ENCODE measurements at places on chromosomes 4 and X.

DNA sequence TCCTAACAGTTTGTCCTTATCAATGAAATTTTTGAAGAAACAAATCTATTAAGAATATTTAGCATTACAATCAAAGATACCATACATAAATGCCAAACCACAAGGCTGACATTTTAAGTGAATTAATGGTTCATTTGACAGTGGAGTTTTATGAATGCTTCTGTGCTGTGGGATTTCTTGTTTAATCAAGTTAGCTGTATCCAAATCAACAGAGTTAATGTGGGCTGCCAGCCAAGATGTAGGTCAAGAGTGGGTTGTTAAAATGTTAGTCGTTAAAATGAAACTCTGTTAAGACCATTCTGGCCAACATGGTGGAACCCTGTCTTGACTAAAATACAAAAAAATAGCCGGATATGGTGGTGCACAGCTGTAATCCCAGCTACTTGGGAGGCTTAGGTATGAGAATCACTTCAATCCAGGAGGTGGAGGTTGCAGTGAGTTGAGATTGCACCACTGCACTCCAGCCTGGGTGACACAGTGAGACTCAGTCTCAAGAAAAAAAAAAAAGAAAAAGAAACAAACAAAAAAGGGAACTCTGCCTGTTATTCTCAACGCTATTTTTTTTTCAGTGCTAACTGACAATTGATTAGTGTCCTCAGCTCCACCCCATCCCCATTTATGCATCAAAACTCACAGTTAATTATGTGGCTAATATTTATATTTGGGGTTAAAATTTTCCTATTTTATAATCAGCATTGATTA, 20.2 kb downstream of the GPAT3 start:
- no peak for DNase-seq
- H3K27me3 ChIP-seq, result no peaks in the 10 kb centered on the region
- no peak overlapping the region for H3K4me3 ChIP-seq
- no peaks in the 10 kb centered on the region for H3K36me3 ChIP-seq
- H3K4me1 ChIP-seq, result no peaks in the 10 kb centered on the region

DNA sequence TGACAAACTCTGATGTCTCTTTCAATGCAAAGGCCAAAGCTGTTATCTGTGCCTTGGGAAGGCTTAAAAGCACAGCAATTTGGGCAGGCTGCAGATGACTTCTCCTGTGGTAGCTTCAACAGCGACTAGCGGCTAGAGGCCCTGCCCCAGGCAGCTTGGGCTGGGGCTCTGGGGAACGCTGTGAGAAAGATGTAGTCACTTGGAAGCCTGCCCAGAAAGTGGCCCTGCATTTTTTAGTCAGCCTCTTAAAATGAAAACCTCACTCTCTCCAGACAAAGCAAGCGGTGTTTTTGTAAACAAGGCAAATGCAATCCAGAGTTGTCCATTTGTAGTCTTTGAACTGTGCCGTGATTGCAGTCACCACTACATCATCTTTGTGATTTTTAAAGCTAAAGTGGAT, 27.5 kb downstream of the PCYT1B start:
- H3K36me3 ChIP-seq, result no peaks in the 10 kb centered on the region
- no peak overlapping the region for H3K4me3 ChIP-seq
- no peaks in the 10 kb centered on the region for H3K27me3 ChIP-seq
- DNase-seq, result no peak
- H3K27ac ChIP-seq, result no peak overlapping the region

DNA sequence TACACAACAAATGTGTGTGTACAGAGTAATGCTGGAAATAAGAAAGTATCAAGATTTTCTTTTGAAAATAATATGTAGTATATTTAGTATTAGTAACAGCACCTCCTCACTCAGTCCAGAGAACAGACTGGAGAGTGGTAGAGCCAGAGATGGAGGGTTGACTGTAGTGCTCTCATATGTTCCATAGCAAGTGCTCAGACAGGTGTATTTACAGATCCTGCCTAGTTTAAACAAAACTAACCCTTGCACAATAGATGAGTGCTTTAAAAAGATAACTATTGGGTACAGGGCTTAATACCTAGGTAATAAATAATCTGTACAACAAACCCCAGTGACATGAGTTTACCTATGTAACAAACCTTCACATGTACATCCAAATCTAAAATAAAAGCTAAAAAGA, 381.0 kb upstream of the EMCN start:
- H3K4me3 ChIP-seq, result no peak overlapping the region
- H3K27me3 ChIP-seq, result no peaks in the 10 kb centered on the region
- H3K4me1 ChIP-seq, result no peaks in the 10 kb centered on the region
- DNase-seq, result no peak
- no peaks in the 10 kb centered on the region for H3K36me3 ChIP-seq

DNA sequence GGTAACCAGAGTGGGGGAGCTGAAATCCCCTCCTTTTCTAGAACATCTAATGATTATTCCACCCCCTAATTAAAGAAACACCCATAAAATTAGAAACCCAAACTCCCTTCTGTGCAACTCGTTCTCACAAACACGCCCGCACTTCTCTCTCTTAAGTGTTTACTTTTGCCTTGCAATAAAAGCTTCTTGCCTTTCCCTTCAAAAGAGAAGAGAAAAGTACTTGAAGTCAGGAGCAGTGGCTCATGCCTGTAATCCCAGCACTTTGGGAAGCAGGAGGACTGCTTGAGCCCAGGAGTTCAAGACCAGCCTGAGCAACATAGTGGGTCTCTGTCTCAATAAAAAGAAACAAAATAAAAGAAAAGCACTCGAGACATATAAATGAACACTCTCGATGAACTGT, 3.6 kb upstream of the GPR173 start:
- no peak for DNase-seq
- no peak overlapping the region for H3K4me3 ChIP-seq
- no peaks in the 10 kb centered on the region for H3K27me3 ChIP-seq
- H3K27ac ChIP-seq, result no peak overlapping the region

DNA sequence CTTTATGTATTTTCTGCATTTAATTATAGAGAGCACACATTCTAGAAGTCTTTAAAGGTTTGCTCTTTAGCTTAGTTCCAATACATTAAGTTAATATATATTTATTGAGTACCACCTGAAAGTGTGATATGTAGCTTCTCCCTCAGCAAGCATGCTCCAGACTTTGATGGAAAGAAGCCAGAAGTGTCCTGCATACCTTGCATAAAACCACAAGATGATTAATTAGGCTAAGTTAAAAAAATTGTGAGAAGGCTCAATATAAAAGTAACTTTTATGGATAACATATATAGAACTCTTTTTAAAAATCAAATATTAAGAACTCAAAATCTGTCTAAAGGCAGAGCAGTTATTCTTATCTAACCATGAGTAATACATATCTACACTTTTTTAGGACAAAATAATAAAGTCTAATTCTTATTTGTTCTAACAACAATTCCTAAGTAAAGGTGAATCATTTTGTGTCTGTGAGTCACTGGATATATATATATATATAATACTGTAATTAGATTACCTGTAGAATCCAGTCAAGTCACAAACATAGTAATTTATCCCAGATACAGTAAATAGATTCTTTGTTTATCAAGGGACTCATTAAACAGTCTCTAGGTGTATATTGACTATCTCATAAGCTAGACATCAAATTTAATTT, 51.2 kb downstream of the INTS12 start:
- no peak overlapping the region for H3K4me3 ChIP-seq
- H3K4me1 ChIP-seq, result no peaks in the 10 kb centered on the region
- no peaks in the 10 kb centered on the region for H3K27me3 ChIP-seq
- H3K27ac ChIP-seq, result no peak overlapping the region
- H3K36me3 ChIP-seq, result no peaks in the 10 kb centered on the region

- no peak for DNase-seq
- no peak overlapping the region for H3K4me3 ChIP-seq
- no peaks in the 10 kb centered on the region for H3K4me1 ChIP-seq
- H3K27me3 ChIP-seq, result no peaks in the 10 kb centered on the region
- no peaks in the 10 kb centered on the region for H3K36me3 ChIP-seq
- H3K27ac ChIP-seq, result no peak overlapping the region
Observed at GRCh38 chr4:125433453-125433852, 118.7 kb downstream of the FAT4 start.

DNA sequence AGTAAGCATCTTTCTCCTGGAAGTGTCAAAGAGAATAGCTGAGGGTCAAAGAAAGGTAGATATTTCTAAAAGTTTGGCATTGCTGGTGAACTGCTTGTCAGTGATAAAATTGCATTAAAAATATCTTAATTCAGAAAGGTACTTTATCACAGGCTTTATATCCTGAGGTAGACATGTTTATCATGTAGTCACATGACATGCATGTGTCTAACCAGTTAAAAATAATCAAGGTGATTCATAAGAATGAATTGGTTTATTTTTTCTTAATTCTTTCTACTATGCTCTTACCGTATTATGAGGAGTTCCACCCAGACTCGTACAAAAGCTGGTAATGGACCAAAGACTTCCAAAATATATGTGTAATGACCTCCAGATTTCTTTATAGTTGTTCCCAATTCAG, 6.1 kb downstream of the SLC7A11 start:
- no peaks in the 10 kb centered on the region for H3K4me1 ChIP-seq
- no peaks in the 10 kb centered on the region for H3K36me3 ChIP-seq
- H3K27me3 ChIP-seq, result no peaks in the 10 kb centered on the region
- no peak overlapping the region for H3K27ac ChIP-seq
- DNase-seq, result no peak
- no peak overlapping the region for H3K4me3 ChIP-seq

DNA sequence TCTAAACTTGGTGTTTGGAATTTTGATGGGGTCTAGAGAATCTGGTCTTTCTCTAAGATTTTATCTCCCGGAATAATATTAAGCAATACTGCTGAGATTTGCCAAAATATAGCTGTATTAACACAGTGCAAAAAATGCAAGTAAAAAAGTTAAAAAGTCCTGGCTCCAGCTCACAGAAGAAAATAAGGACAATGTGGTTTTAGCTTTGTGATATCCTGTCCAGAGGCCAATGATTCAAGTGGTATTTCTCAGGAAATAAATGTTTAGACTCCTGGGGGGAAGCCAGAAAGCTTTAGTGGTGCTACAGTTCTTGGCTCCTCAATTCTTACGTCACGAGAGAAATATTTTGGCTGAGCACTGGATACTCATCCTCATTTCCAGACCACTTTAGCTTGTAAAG, 40.9 kb upstream of the IL13RA2 start:
- no peaks in the 10 kb centered on the region for H3K27me3 ChIP-seq
- no peak overlapping the region for H3K27ac ChIP-seq
- H3K4me3 ChIP-seq, result no peak overlapping the region
- no peak for DNase-seq
- H3K4me1 ChIP-seq, result no peaks in the 10 kb centered on the region

DNA sequence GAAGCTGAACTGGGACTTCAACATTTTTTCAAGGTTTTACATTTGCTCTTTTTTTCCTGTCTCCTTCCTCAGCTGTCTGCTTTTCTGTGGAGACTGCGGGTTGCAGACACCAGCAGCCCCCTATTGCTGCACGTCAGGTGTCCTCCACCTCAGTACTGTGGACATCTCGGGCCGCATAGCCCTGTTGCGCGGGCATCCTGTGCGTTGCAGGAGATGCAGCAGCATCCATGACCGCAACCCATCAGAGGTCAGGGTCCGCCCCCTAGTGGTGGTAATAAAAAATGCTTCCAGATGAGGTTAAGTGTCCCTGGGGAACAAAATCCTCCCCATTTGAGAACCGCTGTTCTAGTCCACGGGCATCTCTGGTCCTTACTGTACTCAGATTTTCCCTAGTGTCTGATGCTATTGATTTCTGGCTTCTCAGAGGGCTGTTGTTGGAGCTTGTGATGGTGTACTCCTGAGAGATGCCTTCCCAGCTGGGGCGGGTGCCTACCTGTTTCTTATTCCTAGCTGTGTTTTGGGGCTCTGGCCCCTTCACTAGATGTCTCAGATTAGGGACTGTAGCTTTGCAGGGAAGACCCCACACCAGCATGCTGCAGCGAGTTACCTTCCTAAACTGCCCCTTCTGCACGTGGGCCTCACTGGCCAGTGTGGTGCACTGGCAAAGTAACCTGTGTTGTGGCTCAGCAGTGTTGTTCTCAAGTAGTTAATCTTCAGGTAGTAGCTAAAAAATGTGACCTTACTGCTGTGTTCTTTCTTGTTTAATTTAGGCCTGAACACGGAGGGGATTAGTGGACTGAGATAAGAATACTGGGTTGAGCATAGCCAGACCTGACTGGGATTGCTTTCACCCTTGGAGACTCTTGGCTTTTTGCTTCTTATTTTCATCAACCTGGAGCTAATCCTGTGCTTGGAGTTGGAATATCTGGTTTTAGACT, 28.2 kb downstream of the NSD2 start:
- peaks cover 16% of the 10 kb centered on the region for H3K36me3 ChIP-seq
- no peak overlapping the region for H3K4me3 ChIP-seq

GRCh38 chr4:79831701-79832514, 241.1 kb downstream of the ANTXR2 start:
- H3K36me3 ChIP-seq, result no peaks in the 10 kb centered on the region
- H3K27ac ChIP-seq, result no peak overlapping the region
- H3K4me1 ChIP-seq, result no peaks in the 10 kb centered on the region

GRCh38 chr4:54234497-54235205, 5.6 kb downstream of the PDGFRA start:
- H3K36me3 ChIP-seq, result no peaks in the 10 kb centered on the region
- no peak overlapping the region for H3K27ac ChIP-seq
- H3K4me3 ChIP-seq, result no peak overlapping the region
- H3K27me3 ChIP-seq, result peaks cover 42% of the 10 kb centered on the region

DNA sequence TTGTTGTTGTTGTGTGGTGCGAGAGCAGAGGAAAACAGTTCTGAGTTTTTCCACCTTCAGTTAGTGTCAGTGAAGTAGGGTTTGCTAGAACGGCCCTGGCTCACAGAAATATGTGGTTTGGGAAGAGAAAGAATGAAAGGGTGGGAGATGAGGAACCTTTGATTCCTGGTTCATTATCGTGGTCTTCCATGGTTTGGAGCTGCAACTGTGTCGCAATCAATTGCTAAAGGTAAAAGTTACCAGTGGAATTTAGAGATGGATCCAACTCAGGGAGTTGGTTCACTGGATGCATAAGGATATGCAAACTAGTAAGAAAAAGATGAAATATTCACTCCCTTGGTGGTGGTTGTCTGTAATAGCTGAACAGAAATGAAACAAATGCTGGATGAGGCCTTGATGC, 35.6 kb upstream of the GPR34 start:
- no peaks in the 10 kb centered on the region for H3K36me3 ChIP-seq
- DNase-seq, result no peak
- no peak overlapping the region for H3K27ac ChIP-seq
- no peaks in the 10 kb centered on the region for H3K4me1 ChIP-seq
- H3K4me3 ChIP-seq, result no peak overlapping the region

DNA sequence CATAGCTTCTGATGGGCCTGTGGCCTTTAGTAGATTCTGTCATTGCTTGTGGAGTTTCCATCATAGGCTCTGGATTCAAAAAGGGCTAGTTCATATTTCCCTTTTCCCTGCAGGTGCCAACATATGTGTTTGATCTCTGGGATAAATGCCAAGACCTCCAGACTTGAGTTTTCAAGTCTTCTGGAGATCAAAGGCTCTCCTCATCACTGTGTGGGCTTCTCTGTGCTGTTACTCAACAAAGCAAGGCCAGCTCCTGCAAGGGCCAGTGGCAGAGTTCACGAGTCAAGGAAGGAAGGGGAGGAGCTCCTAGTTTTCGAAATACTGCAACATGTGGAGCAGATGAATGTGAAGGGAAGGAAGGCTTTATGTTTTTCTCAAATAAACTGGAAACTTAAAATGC, 62.7 kb upstream of the SCML1 start:
- H3K27me3 ChIP-seq, result no peaks in the 10 kb centered on the region
- H3K4me1 ChIP-seq, result no peaks in the 10 kb centered on the region
- no peak overlapping the region for H3K27ac ChIP-seq
- no peaks in the 10 kb centered on the region for H3K36me3 ChIP-seq
- DNase-seq, result no peak
- no peak overlapping the region for H3K4me3 ChIP-seq

Measured in H1 (cell line).